ENCODE measurements at places on chromosomes 7 and 10. TPM values are rescaled to one million over a fixed set of nuclear protein-coding genes. Genes with fewer than 3 reads are reported as not detected.

- peak; percentile 5 for DNase-seq
- peaks cover 11% of the 10 kb centered on the region for H3K4me1 ChIP-seq
- no peaks in the 10 kb centered on the region for H3K36me3 ChIP-seq
- H3K27me3 ChIP-seq = no peaks in the 10 kb centered on the region
- no peak overlapping the region for H3K4me3 ChIP-seq
Measured at GRCh38 chr10:67606572-67606971, 89.4 kb downstream of the CTNNA3 start.

- no peaks in the 10 kb centered on the region for H3K4me1 ChIP-seq
- H3K4me3 ChIP-seq = no peak overlapping the region
- DNase-seq = no peak
- H3K27me3 ChIP-seq = peaks cover 92% of the 10 kb centered on the region
- no peak overlapping the region for H3K27ac ChIP-seq
Measured at GRCh38 chr7:113368256-113368655, 249.9 kb upstream of the SMIM30 start.

The SEMA3D gene
- 7.2 TPM for total RNA-seq

GRCh38 chr7:131552053-131552452, 4.4 kb downstream of the PODXL start:
- peak overlapping the region; percentile 79 for H3K27ac ChIP-seq
- no peaks in the 10 kb centered on the region for H3K27me3 ChIP-seq
- H3K4me3 ChIP-seq = peak overlapping the region; percentile 99
- H3K36me3 ChIP-seq = peaks cover 31% of the 10 kb centered on the region
- H3K4me1 ChIP-seq = peaks cover 77% of the 10 kb centered on the region

GRCh38 chr10:63563623-63564022, 42.4 kb downstream of the REEP3 start:
- no peaks in the 10 kb centered on the region for H3K27me3 ChIP-seq
- no peak overlapping the region for H3K4me3 ChIP-seq
- no peaks in the 10 kb centered on the region for H3K36me3 ChIP-seq
- no peak for DNase-seq

GRCh38 chr10:52318822-52319464, 4.9 kb downstream of the DKK1 start:
- H3K27ac ChIP-seq = no peak overlapping the region
- no peaks in the 10 kb centered on the region for H3K36me3 ChIP-seq
- H3K27me3 ChIP-seq = peaks cover 42% of the 10 kb centered on the region
- no peak for DNase-seq

DNA sequence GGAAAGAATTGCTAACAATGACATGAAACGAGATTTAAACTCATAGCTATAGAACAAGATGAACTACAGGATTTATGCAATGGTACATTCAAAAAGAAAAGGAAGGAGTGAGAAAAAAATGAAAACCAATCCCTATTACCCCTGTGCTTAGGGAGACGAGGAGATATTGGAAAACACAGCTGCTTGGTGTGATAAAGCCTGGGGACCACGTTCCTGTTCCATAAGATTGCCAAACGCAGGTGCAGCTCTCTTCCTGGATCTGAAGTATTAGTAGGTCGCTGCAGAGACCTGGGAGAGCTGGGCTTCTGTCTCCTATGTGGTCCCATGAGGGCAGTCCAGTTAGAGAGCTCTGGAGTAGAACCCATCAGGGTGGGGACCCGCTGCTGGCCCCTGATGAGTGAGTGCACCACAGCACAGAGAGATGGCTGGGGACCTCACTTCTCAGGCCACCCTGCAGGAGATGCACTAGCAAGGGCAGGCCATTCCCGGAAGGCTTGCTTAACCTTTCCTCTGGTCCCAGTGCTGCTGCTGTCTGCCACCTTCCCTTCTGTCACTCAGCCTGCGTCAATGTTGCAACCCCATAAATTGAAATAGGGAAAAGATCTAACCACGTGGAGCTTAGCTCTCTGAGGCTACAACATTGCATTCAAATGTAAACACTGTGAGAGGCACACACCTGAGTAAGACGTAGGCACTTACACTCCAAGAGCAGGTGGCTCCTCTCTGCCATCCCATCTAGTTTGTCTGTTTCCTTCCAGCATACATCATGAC, 57.9 kb downstream of the MTPN start:
- no peak overlapping the region for H3K27ac ChIP-seq
- DNase-seq = no peak

DNA sequence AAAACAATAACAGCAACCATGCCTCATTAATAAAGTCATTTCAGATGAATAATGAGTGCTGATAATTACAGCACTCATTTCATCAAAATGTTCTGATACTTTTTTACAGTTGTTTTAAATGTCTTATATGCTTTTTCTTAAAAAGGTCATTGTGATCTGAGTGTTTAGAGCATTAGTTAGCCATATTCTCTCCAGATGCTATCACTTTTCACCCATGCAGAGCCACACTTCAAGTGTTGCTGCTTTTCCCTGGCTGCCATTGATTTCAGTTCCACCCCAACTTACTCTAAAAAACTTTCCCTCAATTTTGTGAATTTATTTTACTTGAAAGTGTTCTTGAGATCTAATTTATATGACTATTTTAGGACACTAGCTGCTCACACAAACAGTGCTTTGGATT, 41.8 kb downstream of the NUP205 start:
- no peaks in the 10 kb centered on the region for H3K27me3 ChIP-seq
- H3K4me3 ChIP-seq = no peak overlapping the region
- H3K36me3 ChIP-seq = peaks cover 79% of the 10 kb centered on the region
- no peak for DNase-seq
- no peak overlapping the region for H3K27ac ChIP-seq
- no peaks in the 10 kb centered on the region for H3K4me1 ChIP-seq

The CFAP69 gene
- total RNA-seq = 11.2 TPM

DNA sequence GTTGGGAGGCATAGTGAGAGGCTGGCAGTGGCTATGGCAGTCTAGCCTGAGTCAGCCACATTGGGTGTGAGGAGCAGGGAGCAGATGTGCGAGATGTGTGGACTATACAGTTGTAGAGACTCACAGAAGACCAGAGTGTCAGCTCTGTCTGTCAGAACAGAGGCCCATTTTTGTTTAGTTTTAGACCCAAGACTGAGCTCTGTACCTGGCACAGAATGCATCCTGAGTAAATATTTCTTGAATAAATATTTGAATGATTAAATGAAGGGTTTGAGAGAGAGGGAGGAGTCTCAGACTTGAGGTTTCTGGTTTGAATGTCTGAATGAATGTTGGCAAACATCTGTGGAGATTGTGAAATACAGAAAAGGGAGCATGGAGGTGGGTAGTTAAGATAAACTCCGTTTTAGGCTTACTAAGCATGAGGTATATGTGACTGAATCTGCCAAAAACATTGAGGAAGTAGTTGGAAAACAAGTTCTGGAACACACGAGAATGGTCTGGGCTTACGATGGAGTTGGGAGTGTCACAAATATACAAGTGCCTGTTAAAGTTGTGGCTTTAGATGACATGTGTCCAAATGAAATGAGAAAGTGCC, 3.6 kb downstream of the SEC23IP start:
- no peak for DNase-seq
- peaks cover 16% of the 10 kb centered on the region for H3K36me3 ChIP-seq
- peaks cover 8% of the 10 kb centered on the region for H3K4me1 ChIP-seq

The STEAP1 gene
- total RNA-seq = 17.1 TPM

GRCh38 chr7:94055963-94056362, 51.8 kb upstream of the BET1 start:
- peaks cover 18% of the 10 kb centered on the region for H3K4me1 ChIP-seq
- no peak overlapping the region for H3K4me3 ChIP-seq
- DNase-seq = no peak
- no peak overlapping the region for H3K27ac ChIP-seq
- no peaks in the 10 kb centered on the region for H3K27me3 ChIP-seq

DNA sequence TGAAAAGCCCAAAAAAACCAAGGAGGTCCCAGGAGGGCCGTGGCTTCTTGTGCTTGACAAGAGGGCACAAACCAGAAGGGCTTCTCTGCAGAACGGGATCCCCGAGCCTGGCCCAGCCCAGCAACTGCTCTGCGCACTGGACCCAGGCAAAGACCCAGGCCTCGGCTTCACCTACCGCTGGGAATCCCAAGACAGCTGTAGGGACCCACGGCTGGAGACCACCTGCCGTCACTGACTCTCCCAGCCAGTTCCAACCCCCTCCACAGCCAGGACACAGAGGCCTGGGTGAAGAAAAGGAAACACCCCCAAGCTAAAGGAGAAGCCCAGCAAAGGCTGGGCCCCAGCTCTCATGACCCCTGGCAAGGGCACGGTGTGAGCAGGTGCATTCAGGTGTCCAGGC, 24.3 kb downstream of the PDGFA start:
- H3K27ac ChIP-seq = no peak overlapping the region
- H3K36me3 ChIP-seq = no peaks in the 10 kb centered on the region
- no peaks in the 10 kb centered on the region for H3K27me3 ChIP-seq
- no peak overlapping the region for H3K4me3 ChIP-seq
- no peak for DNase-seq

GRCh38 chr7:23261843-23262452, 15.4 kb downstream of the GPNMB start:
- H3K36me3 ChIP-seq = no peaks in the 10 kb centered on the region
- H3K4me1 ChIP-seq = no peaks in the 10 kb centered on the region
- H3K4me3 ChIP-seq = no peak overlapping the region

DNA sequence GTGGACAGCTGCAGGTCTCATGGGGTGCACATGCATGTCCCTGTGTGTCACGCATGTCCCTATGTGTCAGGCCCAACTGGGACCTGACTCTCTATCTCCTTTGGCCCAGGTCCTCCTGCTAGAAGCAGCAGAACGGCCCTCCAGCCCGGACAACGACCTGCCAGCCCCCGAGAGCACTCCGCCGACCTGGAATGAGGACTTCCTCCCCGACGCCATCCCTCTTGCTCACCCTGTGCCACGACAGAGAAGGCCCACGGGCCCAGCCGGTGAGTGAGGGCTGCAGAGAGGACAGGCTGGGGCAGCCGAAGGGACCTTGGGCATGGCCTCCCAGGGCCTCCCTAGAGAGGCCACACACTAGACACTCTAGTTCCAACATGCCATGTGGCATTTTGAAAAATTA, 89.3 kb downstream of the MYL10 start:
- DNase-seq = no peak
- no peaks in the 10 kb centered on the region for H3K27me3 ChIP-seq
- H3K4me3 ChIP-seq = no peak overlapping the region

The WAPL gene
- total RNA-seq = 60.8 TPM

- DNase-seq = no peak
- H3K4me1 ChIP-seq = no peaks in the 10 kb centered on the region
- H3K27me3 ChIP-seq = peaks cover 14% of the 10 kb centered on the region
- no peak overlapping the region for H3K27ac ChIP-seq
Measured at GRCh38 chr7:32921896-32922295, 30.3 kb upstream of the KBTBD2 start.

The PDE6C gene
- not detected for total RNA-seq

- H3K36me3 ChIP-seq = no peaks in the 10 kb centered on the region
- H3K4me3 ChIP-seq = no peak overlapping the region
- H3K27me3 ChIP-seq = no peaks in the 10 kb centered on the region
- DNase-seq = no peak
- H3K4me1 ChIP-seq = no peaks in the 10 kb centered on the region
Measured at GRCh38 chr7:135842446-135843179, 94.0 kb upstream of the FAM180A start.

- no peak for DNase-seq
- no peaks in the 10 kb centered on the region for H3K27me3 ChIP-seq
- H3K4me3 ChIP-seq = no peak overlapping the region
- H3K27ac ChIP-seq = no peak overlapping the region
Measured at GRCh38 chr10:4316161-4316810, 509.7 kb upstream of the AKR1E2 start.

- H3K4me3 ChIP-seq = no peak overlapping the region
- peaks cover 25% of the 10 kb centered on the region for H3K27me3 ChIP-seq
Measured at GRCh38 chr10:71893258-71893815, 42.3 kb upstream of the PSAP start.

GRCh38 chr10:132270256-132270655, 37.5 kb downstream of the STK32C start:
- H3K36me3 ChIP-seq = no peaks in the 10 kb centered on the region
- no peak overlapping the region for H3K4me3 ChIP-seq
- no peaks in the 10 kb centered on the region for H3K4me1 ChIP-seq
- DNase-seq = no peak
- H3K27ac ChIP-seq = no peak overlapping the region
- no peaks in the 10 kb centered on the region for H3K27me3 ChIP-seq

GRCh38 chr7:92699560-92699959, 109.4 kb upstream of the FAM133B start:
- DNase-seq = no peak
- peaks cover 8% of the 10 kb centered on the region for H3K4me1 ChIP-seq
- no peaks in the 10 kb centered on the region for H3K27me3 ChIP-seq

- DNase-seq = peak; percentile 23
- H3K4me3 ChIP-seq = no peak overlapping the region
- no peaks in the 10 kb centered on the region for H3K27me3 ChIP-seq
Measured at GRCh38 chr7:159197066-159197975, 52.7 kb upstream of the VIPR2 start.

The CALML3 gene
- not detected for total RNA-seq

DNA sequence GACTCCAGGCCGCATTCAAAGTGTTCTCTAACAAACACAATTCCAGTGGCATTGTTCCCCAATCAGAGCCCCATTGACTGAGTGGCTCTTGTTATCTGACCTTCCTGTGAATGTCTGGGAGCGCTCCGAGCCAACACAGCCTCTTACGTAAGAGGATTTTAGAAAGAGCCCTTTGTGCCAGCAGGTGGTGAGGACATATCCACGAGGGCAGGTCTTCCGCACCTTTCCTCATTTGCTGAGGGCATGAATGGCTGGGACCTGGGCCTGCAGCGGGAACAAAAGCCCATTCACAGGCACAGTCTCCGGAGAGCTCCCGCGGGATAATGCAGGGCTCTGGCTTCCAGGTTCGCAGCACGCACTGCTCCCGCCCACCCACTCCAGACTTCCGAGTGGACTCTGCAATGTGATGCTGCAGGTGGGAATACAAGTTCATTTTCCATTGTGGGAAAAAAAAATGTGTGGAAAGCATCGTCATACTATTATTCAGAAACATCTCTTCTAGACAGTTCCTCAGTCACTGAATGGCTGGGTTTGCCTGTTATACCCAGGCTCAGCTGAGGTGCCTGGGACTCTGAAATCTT, 295.0 kb upstream of the IGFBP3 start:
- no peaks in the 10 kb centered on the region for H3K36me3 ChIP-seq
- H3K27me3 ChIP-seq = no peaks in the 10 kb centered on the region
- no peak overlapping the region for H3K27ac ChIP-seq
- DNase-seq = peak; percentile 35

DNA sequence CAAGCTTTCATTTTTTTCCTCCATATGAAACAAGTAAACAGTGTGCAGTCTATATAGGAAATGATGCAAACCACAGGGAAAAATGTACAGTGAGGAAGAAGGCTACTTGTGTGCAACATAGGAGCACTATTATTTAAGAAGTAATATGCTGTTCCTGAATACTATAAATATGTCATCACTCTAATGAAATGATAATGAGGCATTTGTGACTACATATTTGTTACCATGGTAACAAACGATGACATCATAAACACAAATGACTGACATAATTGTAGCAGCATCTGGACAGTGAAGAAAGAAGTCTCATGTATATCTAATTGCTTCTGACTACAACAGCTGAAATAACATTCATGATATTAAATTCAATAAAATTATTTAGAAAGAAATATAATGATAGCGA, 164.8 kb downstream of the C7orf25 start:
- no peaks in the 10 kb centered on the region for H3K36me3 ChIP-seq
- no peak overlapping the region for H3K4me3 ChIP-seq

- H3K4me1 ChIP-seq = peaks cover 6% of the 10 kb centered on the region
- no peak for DNase-seq
- H3K27me3 ChIP-seq = no peaks in the 10 kb centered on the region
- peak overlapping the region; percentile 78 for H3K4me3 ChIP-seq
- peak overlapping the region; percentile 95 for H3K27ac ChIP-seq
Measured at GRCh38 chr10:75233444-75234016, 2.2 kb downstream of the COMTD1 start.

GRCh38 chr10:7272008-7272407, 138.8 kb downstream of the SFMBT2 start:
- no peaks in the 10 kb centered on the region for H3K27me3 ChIP-seq
- H3K27ac ChIP-seq = no peak overlapping the region
- H3K4me1 ChIP-seq = no peaks in the 10 kb centered on the region
- no peaks in the 10 kb centered on the region for H3K36me3 ChIP-seq
- DNase-seq = no peak
